ENCODE measurements at places on chromosomes 7 and 10. TPM values are rescaled to one million over a fixed set of nuclear protein-coding genes. Genes with fewer than 3 reads are reported as not detected.

TAS2R41 gene
- total RNA-seq, result 0.61 TPM

HGF gene
- not detected for total RNA-seq

OPN1SW gene
- not detected for total RNA-seq

SLC16A9 gene
- not detected for total RNA-seq

RBP4 gene
- total RNA-seq, result not detected

GRCh38 chr7:45500257-45500656, 73.9 kb upstream of the ADCY1 start:
- no peak for DNase-seq
- H3K4me3 ChIP-seq, result no peak overlapping the region
- H3K36me3 ChIP-seq, result no peaks in the 10 kb centered on the region

DNA sequence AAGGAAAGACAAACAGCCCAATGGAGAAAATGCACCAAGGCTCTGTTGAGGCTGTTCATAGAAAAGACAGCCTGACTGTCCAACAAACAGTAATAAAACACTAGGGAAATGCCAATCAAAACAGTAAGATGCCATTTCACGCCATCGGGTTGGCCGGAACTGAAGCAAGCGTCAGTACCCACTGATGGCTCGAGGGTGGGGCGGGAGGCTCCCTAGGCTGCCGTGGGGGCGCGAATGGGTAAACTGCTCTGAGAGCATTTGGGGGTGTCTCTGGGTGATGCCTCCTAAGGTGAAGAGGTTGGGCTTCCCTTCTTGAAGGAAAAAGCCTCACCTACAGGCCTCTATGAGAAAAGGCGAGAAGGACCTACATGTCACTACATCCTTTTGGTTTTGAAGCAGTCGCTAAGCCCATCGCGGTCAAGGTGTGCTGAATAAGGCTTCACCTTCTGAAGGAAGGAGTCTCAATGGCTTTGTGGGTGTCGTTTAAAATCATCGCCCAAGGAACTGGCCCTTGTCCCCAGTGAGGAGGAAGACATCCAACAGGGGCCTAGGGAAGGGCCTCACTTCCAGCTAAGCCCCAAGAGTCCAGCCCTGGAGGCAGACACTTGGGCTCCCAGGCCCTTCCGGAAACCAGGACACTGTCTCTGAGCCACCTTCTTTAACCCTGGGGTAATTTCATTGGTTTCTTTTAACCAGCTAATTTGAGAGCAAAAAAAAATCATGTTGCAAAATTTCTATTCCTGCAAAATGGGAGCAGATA, 98.5 kb upstream of the PPP2R2D start:
- no peaks in the 10 kb centered on the region for H3K4me1 ChIP-seq
- DNase-seq, result no peak
- H3K27me3 ChIP-seq, result no peaks in the 10 kb centered on the region
- H3K27ac ChIP-seq, result no peak overlapping the region

GRCh38 chr10:79106256-79107050, 37.7 kb downstream of the ZMIZ1 start:
- no peak overlapping the region for H3K4me3 ChIP-seq
- no peaks in the 10 kb centered on the region for H3K36me3 ChIP-seq
- H3K27me3 ChIP-seq, result no peaks in the 10 kb centered on the region
- DNase-seq, result no peak

DNA sequence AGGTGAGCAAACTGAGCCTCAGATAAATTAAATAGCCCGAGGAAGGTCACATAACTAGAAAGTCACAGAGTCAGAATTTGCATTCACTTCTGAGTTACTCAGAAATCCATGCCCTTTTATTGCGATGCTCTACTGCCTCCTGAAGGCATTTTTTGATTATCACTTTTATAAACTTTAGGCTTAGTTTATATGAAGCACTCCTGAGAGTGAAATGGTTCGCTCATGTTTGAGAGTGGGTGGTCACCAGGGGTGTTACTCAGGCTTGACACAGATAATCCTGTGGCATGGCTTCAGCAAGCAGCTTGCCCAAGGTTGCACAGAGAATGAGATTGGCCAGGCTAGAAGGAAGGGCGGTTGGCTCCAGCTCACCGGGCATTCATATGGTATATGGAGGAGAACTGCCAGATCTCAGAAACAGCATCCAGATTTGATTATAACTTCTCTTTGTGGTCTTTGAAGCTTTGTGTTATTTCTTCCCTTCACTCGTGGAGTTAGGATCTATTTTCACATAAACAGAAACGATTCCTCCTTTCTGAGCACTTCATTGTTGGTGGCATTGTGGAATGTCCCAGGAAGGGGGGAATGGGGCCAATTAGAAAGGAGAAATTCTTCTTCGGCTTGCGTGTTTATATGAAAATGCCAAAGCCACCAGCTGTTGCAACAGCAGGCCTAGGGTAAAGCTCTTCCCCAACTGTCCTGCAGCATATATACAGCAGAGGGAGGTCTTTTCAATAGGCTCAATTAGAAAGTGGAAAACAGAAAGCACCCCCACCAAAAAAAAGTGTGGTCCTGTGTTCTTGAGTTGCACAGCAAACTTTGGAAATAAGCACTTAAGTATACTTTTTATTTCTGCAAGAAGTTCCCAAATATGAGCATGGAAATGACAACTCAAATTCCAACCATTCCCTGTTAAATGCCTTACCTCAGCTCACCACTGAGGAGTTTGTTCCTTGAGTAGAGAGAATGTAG, 628.8 kb downstream of the SUGCT start:
- H3K4me3 ChIP-seq, result no peak overlapping the region
- no peaks in the 10 kb centered on the region for H3K4me1 ChIP-seq
- no peak for DNase-seq
- H3K27me3 ChIP-seq, result no peaks in the 10 kb centered on the region
- no peaks in the 10 kb centered on the region for H3K36me3 ChIP-seq
- no peak overlapping the region for H3K27ac ChIP-seq

DNA sequence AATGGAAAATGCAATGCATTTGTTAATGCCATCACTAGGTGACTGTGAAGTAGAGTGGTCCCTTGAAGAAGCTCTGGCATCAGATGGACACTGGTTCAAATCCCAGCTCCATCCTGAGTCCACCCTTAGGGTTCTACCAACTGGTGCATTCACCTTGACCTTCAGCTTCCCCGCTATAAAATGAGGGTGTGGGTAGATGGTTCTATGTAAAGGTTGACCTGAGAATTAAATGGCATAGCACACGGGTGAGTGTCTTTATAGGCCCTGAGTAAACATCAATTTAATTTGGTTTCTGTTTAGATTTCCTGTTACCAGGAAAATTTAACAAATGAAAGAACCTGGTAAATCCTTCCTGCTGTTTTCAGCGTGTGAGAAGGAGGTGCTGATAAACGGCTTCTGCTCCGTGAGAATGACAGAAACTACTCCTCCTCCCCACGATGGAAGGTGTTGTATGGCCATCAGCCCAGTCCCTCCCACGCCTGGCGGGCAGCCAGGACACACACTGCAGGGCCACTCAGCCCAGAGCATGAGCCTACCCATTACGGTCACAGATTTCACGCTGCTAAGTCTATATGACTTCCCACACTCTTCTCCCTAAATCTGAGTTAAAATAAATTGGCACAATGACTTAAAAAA, 210.1 kb downstream of the TNS3 start:
- H3K27me3 ChIP-seq, result no peaks in the 10 kb centered on the region
- H3K36me3 ChIP-seq, result no peaks in the 10 kb centered on the region
- H3K4me3 ChIP-seq, result no peak overlapping the region
- no peaks in the 10 kb centered on the region for H3K4me1 ChIP-seq

DNA sequence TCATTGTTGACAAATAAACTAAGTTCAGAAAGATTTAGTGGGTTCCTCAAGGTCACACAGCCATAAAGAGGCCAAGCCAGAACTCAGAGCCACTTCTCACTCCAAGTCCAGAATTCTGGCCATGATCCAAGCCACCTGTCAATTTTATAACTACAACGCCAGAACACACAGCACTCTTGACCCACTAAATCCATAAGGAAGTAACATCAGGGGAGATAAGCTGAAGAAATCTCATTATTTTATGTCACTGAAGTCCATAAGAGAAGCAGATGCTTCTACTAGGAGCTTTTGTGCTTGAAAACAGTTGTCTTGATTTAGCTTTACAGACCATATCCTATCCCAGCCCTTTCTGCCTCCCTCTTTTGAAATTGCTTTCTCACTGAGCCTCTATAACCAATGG, 15.9 kb downstream of the ADAM12 start:
- no peaks in the 10 kb centered on the region for H3K4me1 ChIP-seq
- no peak overlapping the region for H3K27ac ChIP-seq
- H3K27me3 ChIP-seq, result no peaks in the 10 kb centered on the region
- DNase-seq, result no peak
- no peaks in the 10 kb centered on the region for H3K36me3 ChIP-seq
- H3K4me3 ChIP-seq, result no peak overlapping the region

- DNase-seq, result peak; percentile 58
- peak overlapping the region; percentile 57 for H3K27ac ChIP-seq
- H3K4me3 ChIP-seq, result no peak overlapping the region
- peaks cover 97% of the 10 kb centered on the region for H3K4me1 ChIP-seq
- H3K36me3 ChIP-seq, result peaks cover 7% of the 10 kb centered on the region
- H3K27me3 ChIP-seq, result no peaks in the 10 kb centered on the region
Measured at GRCh38 chr10:11236234-11236633, 218.6 kb downstream of the CELF2 start.

GRCh38 chr7:23072048-23072447, 33.5 kb upstream of the KLHL7 start:
- no peak for DNase-seq
- no peak overlapping the region for H3K4me3 ChIP-seq
- H3K27ac ChIP-seq, result no peak overlapping the region
- no peaks in the 10 kb centered on the region for H3K4me1 ChIP-seq

GRCh38 chr10:70145166-70145665, 1.3 kb downstream of the TYSND1 start:
- H3K27ac ChIP-seq, result peak overlapping the region; percentile 78
- peaks cover 7% of the 10 kb centered on the region for H3K36me3 ChIP-seq
- H3K27me3 ChIP-seq, result no peaks in the 10 kb centered on the region
- peaks cover 33% of the 10 kb centered on the region for H3K4me1 ChIP-seq
- peak overlapping the region; percentile 6 for H3K4me3 ChIP-seq

GRCh38 chr10:131870831-131871672, 29.8 kb upstream of the PPP2R2D start:
- no peak overlapping the region for H3K4me3 ChIP-seq
- no peaks in the 10 kb centered on the region for H3K36me3 ChIP-seq
- no peaks in the 10 kb centered on the region for H3K4me1 ChIP-seq
- H3K27ac ChIP-seq, result no peak overlapping the region

DNA sequence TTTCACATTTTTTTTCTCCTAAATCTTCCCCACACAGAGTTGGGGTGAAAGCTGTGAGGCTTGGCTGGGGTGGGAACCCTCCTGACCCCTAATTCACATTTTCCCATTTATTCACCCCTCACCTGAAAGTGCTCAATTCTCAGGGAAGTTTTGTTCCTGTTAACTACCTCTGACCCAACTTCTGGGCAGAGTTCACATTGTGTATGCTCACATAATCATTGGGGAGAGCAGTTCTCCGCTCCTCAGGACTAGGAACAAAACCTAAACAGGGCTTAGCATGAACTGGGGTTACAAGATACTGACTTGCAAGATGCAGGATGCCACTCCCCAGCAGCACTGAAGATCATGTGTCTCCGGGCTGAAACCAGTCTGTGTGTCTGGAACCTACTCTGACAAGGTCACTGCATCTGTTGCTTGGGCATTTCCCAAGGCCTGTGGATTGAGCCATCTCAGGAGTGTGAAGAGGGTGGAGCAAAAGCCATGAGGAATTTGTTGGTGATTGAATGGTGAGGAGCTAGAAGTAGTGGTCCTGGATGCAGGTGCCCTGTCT, 258.1 kb upstream of the IGFBP3 start:
- H3K27ac ChIP-seq, result no peak overlapping the region
- no peak overlapping the region for H3K4me3 ChIP-seq
- no peaks in the 10 kb centered on the region for H3K27me3 ChIP-seq
- DNase-seq, result no peak
- no peaks in the 10 kb centered on the region for H3K4me1 ChIP-seq
- no peaks in the 10 kb centered on the region for H3K36me3 ChIP-seq

GRCh38 chr7:37007691-37008090, 283.4 kb upstream of the AOAH start:
- DNase-seq, result no peak
- H3K27me3 ChIP-seq, result no peaks in the 10 kb centered on the region
- no peak overlapping the region for H3K27ac ChIP-seq
- no peak overlapping the region for H3K4me3 ChIP-seq

- no peak overlapping the region for H3K4me3 ChIP-seq
- no peaks in the 10 kb centered on the region for H3K27me3 ChIP-seq
- H3K4me1 ChIP-seq, result peaks cover 23% of the 10 kb centered on the region
Measured at GRCh38 chr10:124746992-124747391, 2.8 kb upstream of the FAM53B start.

DNA sequence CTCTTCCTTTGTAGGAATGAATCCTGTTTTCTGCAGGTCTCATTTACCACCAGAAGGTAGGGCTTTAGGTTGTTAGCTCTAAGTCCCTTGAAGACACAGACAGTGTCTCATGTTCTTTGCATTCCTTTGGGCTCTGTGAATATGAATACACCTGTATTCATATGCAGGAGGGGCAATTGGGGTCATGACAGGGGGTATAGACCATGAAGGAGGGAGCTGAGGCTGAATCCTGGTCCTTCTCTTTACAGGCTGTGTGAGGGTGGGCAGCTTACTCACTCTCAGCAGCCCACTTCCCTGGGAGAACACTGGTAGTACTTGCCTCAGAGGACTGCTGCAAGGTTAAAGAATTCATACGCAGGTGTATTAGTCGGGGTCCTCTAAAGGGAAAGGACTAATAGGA, 267.2 kb upstream of the MGMT start:
- no peak overlapping the region for H3K27ac ChIP-seq
- DNase-seq, result no peak
- H3K36me3 ChIP-seq, result no peaks in the 10 kb centered on the region
- H3K4me1 ChIP-seq, result no peaks in the 10 kb centered on the region
- no peak overlapping the region for H3K4me3 ChIP-seq

DNA sequence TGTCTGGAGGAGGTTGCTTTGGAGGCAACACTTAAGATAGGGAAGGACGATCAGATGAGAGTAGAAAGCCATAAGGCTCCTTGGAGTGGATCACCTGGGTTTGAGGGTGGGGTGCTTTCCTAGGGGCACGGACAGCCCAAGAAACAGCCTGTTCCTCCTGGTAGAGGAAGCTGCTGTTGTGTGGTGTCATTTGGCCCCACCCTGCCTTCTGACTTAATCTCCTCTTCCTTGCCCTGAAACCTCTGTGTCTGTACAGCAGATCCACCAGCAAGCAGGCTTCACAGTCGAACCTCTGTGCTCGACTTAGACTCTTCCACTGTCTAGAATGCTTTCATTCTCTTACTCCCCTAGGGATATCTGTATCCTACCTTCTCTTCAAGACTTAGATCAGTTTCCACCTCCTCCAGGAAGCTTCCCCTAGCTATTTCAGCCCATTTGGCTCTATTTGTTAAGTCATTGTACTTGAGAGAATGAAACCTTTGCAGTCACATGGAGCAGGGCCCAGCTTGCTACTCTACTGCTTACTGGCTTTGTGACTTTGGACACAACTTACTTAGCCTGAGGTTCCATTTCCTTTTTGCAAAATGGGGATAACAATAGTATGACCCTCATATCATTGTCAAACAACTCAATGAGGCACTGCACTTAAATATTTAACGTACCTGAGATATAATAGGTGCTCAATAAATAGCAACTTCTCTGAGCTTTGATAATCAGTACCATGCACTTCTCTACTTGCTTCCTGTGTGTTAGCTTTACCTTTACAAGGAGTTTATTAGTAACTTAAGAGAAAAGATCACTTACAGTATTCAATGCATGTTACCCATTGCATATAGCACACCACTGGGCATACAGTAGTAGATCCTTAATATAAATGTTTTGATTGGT, 5.0 kb downstream of the MXI1 start:
- no peaks in the 10 kb centered on the region for H3K36me3 ChIP-seq
- H3K4me1 ChIP-seq, result peaks cover 49% of the 10 kb centered on the region
- peak; percentile 78 for DNase-seq
- peak overlapping the region; percentile 92 for H3K27ac ChIP-seq
- H3K4me3 ChIP-seq, result peak overlapping the region; percentile 78

- no peaks in the 10 kb centered on the region for H3K27me3 ChIP-seq
- peaks cover 14% of the 10 kb centered on the region for H3K36me3 ChIP-seq
- no peaks in the 10 kb centered on the region for H3K4me1 ChIP-seq
- H3K4me3 ChIP-seq, result no peak overlapping the region
- no peak for DNase-seq
- H3K27ac ChIP-seq, result no peak overlapping the region
Measured at GRCh38 chr7:56078196-56078595, 14.1 kb downstream of the SUMF2 start.

Measured in CD4-positive, alpha-beta memory T cell (primary cell).